ENCODE measurements at places on chromosomes 1 and 21.

GRCh38 chr1:205604059-205604458 is 27.8 kb downstream of the ELK4 start:
- no peak for DNase-seq

GRCh38 chr1:72432645-72433267 is 150.4 kb upstream of the NEGR1 start:
- no peak for DNase-seq

GRCh38 chr1:216902669-216903381 is 179.6 kb upstream of the ESRRG start:
- no peak for DNase-seq

DNA sequence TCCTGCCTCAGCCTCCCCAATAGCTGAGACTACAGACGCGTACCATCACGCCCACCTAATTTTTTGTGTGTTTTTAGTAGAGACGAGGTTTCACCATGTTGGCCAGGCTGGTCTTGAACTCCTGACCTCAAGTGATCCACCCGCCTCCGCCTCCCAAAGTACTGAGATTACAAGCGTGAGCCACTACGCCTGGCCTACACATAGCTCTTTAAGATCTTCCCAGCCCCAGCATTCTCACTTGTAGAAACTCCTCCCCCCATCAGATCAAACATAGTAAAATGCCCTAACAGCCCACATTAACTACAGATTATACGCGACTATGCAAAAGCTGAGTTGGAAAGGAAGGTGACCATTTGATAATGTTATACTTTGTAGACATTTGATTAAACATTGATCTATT is 634.8 kb downstream of the MATN1 start:
- DNase-seq: no peak

DNA sequence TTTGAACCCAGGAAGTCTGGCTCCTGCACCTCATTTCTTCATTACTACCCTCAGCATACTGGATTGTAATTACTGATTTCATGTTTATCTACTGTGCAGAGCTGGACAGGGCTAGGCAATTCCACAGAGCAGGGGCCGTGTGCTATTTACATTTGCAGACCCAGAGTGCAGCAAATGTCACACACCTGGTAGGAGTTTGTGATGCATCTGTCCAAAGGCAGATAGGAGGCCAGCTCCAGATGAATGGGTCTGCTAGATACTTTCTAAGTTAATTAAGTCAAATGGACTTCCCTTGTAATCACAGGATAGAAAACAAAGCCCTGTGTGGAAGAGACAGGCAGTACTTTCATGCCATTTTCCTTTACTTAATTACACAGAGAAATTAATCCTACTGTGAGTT is 46.2 kb downstream of the PGBD5 start:
- DNase-seq: no peak

DNA sequence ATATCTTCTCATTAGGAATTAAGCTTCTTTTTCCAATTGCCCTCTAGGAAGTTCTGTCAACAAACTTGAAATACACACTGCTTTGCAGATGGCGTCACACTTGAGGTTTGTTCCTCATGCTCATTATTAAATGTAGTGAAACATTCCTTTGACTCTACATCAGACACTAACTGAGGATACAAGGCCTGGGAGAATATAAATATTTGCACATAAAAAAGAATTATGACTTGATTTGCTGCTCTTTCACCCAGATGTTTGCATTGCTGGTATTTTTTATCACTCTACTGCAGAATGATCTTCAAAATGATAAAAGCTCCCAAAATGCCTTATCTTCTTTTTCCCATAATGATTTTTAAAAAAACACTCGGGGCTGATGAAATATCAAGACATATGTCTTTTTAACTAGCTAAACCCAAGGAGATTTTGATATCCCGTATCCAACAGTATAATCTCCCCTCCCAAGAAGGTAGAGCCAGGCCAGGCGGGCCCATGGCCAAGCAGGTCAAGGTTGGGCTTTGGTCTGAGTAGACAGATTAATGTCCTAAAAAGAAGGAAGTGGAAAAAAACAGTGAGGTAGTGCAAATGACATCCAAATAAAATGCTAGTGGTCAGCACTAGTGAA is 264.6 kb downstream of the HHIPL2 start:
- peak; percentile 72 for DNase-seq

DNA sequence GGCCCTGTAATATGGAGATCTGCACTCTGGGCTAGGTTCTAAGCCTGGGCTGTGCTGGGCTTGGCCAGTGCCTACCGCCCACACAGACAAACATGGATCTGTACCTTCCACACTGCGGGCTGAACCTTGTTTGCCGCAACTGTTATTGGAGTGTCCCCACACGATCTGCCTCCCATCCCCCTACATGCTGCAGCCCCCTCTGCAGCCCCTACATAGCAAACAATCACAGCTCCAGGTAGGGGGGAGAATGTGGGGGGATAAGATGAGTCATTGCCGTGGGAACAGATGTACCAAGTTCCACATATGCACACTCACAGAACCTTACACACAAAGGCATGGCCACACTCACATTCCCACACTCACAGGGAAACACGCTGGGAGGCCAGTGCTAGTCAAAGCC is 2.1 kb upstream of the HCRTR1 start:
- DNase-seq: no peak

GRCh38 chr1:166789286-166789685 is 50.0 kb upstream of the POGK start:
- DNase-seq: no peak

GRCh38 chr1:77975907-77976306 is 3.0 kb downstream of the FUBP1 start:
- DNase-seq: no peak

DNA sequence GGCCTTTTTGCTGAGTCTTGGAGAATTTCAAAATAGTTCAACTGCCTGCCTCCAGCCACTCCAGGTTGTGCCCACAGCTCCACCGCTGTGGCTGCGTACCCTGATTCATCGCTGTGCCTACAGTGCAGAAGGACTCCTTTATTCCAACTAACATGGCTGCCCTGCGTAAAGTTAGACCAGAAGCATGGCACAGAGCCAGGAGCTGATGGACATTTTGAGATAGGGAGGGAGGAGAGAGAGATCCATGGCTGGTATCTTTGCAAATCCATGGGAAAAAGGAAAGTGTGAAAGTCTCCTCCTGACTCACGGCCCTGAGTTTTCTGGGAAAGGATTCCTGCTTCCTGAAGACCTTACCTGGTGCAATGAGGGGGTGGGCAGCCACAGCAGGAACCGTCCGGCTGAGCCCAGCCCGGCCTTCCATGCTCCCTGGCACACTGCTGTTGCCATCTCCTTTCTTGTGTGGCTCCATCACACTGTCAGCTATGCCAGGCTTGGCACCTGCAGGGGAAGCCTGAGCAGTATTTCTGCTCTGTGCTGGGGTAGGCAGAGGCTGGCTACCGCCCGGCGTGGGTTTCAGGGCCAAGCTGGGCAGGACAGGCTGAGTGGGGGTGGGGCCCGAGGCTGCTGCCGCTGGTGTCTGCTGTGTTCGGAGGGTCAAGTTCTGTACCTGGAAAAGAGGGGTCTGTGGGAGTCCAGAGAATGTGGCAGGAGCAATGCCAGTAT is 46.0 kb upstream of the A3GALT2 start:
- no peak for DNase-seq

GRCh38 chr1:52632732-52633290 is at the start of gene SHISAL2A:
Gene SHISAL2A, plus strand, starts transcription at chr1:52633168. Its CDS starts 326 bp downstream, at chr1:52633494.
- DNase-seq: peak; percentile 52

DNA sequence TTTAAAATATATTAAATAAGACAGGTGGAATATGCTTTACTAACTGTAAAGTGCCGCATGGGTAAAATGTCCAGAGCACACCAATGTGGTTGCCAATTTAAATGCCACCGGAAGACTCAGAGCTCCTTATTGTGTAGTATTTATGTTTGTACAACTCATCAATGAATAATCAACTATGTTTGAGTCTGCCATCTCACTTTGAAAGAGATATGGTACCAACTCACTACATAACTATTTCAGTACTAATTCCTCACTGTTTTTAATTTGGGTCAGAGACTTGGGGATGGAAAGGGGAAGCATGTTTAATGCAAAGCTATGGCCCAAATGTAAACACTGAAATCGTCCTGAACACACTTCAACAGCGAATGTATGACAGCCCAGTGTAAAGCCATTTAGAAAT is 144.8 kb downstream of the NR5A2 start:
- no peak for DNase-seq

DNA sequence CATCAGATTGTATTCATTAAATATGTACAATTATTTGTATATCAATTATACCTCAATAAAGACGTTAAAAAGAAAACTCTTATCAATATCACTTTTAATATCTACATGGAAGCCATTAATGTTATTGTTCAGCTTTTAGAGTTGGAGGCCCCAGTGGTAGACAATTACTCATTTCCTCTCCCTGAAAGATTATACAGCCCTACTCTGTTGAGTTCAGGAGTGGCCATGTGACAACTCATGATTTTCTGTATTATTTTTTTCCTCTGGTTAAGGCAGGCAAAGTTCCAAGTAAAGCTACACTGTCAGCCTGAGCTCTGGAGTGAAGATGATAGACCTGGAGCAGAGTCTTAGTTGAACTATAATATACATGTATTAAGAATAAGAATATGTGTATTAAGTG is 247.9 kb upstream of the B3GALT2 start:
- peak; percentile 4 for DNase-seq

DNA sequence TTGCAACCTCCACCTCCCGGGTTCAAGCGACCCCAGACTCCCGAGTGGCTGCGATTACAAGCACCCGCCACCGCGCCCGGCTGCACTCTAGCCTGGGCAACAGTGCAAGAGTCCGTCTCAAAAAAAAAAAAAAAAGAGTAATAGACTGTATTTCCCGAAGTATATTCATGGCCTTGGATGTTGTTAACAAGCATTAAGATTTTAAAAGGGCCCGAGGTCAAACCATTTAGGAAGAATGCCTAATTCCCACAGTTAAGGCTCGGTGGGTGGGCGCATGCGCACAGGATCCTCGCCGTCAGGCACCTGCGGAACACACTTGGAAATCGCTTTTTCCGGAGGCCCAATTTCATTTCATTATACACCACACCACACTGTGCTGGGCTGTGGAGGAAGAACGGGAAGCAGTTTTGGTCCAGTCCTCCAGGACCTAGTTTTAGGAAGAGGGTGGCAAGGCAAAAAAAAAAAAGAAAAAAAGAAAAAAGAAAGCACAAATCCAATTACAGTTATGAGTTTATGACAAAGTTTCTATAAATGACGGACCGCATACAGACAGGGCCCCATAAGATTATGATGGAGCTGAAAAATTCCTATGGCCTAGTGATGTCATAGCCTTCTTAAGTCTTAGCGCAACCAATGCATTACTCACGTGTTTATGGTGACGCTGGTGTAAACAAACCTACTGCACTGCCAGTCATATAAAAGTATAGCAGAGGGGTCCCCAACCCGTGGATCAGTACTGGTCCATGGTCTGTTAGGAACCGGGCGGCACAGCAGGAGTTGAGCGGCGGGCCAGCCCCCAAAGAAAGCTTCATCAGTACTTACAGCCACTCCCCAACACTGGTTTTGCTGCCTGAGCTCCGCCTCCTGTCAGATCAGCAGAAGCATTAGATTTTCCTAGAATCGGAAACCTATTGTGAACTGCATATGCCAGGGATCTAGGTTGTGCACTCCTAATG is 38.2 kb downstream of the H3-3A start:
- peak; percentile 74 for DNase-seq

DNA sequence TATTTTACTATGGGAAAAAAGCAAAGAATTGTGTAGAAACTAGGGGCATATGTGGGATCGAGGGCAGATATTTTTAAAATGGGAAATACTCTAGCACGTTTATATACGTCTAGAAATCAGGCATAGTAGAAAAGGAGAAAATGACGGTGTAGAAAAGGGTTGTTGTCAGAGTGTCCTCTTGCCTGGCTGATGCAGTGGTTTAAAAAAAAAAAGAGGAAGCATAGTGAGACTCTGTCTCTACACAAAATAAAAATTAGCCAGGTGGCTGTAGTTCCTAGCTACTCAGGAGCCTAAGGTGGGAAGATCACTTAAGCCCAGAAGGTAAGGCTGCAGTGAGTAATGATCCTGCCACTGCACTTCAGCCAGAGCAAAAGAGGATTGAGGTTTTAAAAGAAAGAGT is 64.7 kb upstream of the LRRC7 start:
- no peak for DNase-seq

DNA sequence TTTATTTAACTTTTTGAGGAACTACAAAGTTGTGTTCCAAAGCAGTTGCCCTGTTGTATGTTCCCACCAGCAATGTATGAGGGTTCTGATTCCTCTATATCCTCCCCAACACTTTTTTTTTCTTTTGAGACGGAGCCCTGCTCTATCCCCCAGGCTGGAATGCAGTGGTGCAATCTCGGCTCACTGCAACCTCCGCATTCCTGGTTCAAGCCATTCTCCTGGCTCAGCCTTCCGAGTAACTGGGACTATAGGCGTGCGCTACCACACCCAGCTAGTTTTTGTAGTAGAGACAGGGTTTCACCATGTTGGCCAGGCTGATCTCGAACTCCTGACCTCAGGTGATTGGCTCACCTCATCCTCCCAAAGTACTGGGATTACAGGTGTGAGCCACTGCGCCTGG is 60.4 kb upstream of the ENAH start:
- no peak for DNase-seq

DNA sequence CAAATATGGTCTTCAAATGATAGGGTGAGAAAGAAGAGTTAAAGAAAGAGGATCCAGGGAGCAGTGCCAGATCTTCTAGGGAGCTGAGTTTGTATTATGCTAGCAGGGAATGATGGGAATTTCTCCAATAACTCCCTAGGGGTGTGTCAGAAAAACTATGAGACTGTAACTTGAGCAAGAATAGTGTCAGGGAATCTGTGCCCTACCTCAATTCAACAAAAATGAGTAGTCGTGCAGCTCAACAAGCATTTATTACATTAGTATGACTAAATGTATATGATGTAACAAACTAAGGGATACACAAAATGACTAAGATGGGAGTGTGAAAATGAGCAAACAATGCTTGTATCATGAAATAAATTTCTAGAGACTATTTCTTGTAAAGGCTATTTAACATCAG is 24.2 kb downstream of the SPAG17 start:
- no peak for DNase-seq

DNA sequence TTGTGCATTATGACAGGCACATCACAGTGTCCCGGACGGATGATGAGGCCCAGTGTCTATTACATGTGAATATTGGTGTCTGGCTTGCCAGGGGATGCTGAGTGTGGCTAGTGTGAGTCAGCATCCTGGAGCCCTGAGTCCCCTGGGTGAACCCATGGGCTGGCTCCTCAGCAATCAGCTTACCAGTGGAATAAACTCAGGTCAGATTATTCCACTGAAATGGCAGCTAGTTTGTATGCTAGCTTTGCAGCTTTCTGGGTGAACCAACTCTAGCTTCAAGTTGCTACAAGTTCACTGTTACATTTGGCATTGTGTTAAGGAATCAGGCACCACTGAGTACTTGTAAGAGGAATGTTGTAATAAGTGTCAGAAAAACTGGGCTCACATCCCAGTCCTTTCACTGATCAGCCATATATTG is 23.9 kb upstream of the RPTN start:
- peak; percentile 66 for DNase-seq

- no peak for DNase-seq
Observed at GRCh38 chr1:18463984-18464664, 16.6 kb upstream of the KLHDC7A start.

Measured in GM03348 (cell line).